ENCODE measurements at places on chromosomes 13 and 19. TPM values are rescaled to one million over a fixed set of nuclear protein-coding genes. Genes with fewer than 3 reads are reported as not detected.

Gene ATXN8OS
- polyA plus RNA-seq, result 0.12 TPM

Gene WDR87
- polyA plus RNA-seq, result 0.01 TPM

Gene CRLF1
- polyA plus RNA-seq, result 3.2 TPM

Gene CA11
- polyA plus RNA-seq, result 10.1 TPM

DNA sequence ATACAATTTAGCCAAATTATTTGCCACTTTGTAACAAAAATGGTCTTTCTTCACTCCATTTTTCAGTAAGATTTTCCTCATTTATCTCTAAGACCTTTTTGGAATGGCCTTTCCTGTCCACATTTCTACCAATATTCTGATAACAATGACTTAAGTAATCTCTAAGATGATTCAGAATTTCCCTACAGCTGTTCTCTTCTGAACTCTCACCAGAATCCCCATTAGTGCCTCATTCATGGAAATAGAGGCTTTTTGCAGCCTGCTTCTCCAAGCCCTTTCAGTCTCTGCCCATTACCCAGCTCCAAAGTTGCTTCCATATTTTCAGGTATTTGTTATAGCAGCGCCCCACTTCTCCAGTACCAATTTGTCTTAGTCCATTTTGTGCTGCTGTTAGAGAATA is 867.0 kb downstream of the GPC5 start:
- H3K27me3 ChIP-seq, result no peaks in the 10 kb centered on the region
- no peak overlapping the region for H3K27ac ChIP-seq
- H3K4me3 ChIP-seq, result no peak overlapping the region
- H3K36me3 ChIP-seq, result no peaks in the 10 kb centered on the region
- no peak for DNase-seq

GRCh38 chr13:35646056-35646774 is 169.7 kb upstream of the MAB21L1 start:
- no peaks in the 10 kb centered on the region for H3K27me3 ChIP-seq
- H3K4me3 ChIP-seq, result no peak overlapping the region
- H3K4me1 ChIP-seq, result no peaks in the 10 kb centered on the region
- no peak for DNase-seq
- no peaks in the 10 kb centered on the region for H3K36me3 ChIP-seq

- no peak for DNase-seq
- no peak overlapping the region for H3K27ac ChIP-seq
- peaks cover 21% of the 10 kb centered on the region for H3K27me3 ChIP-seq
- no peaks in the 10 kb centered on the region for H3K36me3 ChIP-seq
- H3K4me1 ChIP-seq, result peaks cover 2% of the 10 kb centered on the region
Measured at GRCh38 chr19:2612619-2613249, 89.8 kb downstream of the GNG7 start.
